ENCODE measurements at places on chromosomes 12 and 14.

DNA sequence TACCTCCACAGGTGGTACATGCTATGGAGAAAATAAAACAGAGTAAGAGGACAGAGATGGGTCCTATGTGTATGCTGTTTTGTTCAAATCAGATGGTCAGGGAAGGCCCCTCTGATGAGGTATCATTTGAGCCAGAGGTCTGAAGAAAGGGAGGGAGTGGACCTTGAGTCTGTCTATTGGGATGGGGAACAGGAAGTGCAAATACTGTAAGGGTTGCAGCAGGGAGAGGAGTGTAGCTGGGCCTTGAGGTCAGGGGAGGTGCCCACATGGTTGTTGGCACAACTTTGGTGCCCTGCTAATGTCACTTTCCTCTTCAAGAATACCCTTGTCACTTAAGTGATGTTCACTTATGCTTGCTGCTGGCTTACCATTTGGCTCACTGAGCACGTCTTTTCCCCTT lies 83.3 kb downstream of the PRKCH start:
- no peak for DNase-seq
- H3K4me1 ChIP-seq = peaks cover 19% of the 10 kb centered on the region
- H3K27me3 ChIP-seq = no peaks in the 10 kb centered on the region
- H3K36me3 ChIP-seq = no peaks in the 10 kb centered on the region
- no peak overlapping the region for H3K4me3 ChIP-seq
- H3K27ac ChIP-seq = no peak overlapping the region

- no peak overlapping the region for H3K4me3 ChIP-seq
- H3K36me3 ChIP-seq = no peaks in the 10 kb centered on the region
- no peaks in the 10 kb centered on the region for H3K27me3 ChIP-seq
- H3K4me1 ChIP-seq = no peaks in the 10 kb centered on the region
Observed at GRCh38 chr14:97106609-97107008, 309.4 kb downstream of the VRK1 start.

GRCh38 chr12:91224401-91224800 lies 41.8 kb upstream of the DCN start:
- no peak for DNase-seq
- no peaks in the 10 kb centered on the region for H3K36me3 ChIP-seq
- H3K27me3 ChIP-seq = no peaks in the 10 kb centered on the region
- H3K27ac ChIP-seq = peak overlapping the region; percentile 43
- H3K4me3 ChIP-seq = no peak overlapping the region

- H3K27me3 ChIP-seq = no peaks in the 10 kb centered on the region
- no peak overlapping the region for H3K4me3 ChIP-seq
- H3K4me1 ChIP-seq = no peaks in the 10 kb centered on the region
- no peak overlapping the region for H3K27ac ChIP-seq
Observed at GRCh38 chr12:30997685-30998440, 71.3 kb downstream of the TSPAN11 start.

DNA sequence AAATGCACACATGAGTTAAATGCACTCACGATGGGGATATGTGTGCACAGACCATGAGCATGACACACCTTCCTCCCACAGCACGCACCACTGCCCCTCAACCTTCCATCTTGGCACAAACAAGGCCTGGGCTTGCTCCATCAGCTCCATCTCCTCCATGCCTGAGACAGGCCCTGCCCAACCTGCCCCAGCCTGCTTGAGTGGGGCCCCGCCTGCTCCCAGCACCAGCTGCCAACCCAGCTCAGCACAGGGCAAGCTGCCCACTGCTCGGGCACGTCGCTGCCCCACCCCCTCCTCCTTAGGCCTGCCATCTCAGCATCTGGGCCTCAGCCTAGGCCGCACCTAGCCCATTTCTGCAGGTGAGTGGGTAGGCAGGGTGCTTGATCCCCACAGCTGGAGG lies 27.6 kb upstream of the KRT78 start:
- H3K36me3 ChIP-seq = no peaks in the 10 kb centered on the region
- H3K4me3 ChIP-seq = no peak overlapping the region
- H3K4me1 ChIP-seq = peaks cover 17% of the 10 kb centered on the region
- no peak for DNase-seq
- H3K27ac ChIP-seq = no peak overlapping the region

DNA sequence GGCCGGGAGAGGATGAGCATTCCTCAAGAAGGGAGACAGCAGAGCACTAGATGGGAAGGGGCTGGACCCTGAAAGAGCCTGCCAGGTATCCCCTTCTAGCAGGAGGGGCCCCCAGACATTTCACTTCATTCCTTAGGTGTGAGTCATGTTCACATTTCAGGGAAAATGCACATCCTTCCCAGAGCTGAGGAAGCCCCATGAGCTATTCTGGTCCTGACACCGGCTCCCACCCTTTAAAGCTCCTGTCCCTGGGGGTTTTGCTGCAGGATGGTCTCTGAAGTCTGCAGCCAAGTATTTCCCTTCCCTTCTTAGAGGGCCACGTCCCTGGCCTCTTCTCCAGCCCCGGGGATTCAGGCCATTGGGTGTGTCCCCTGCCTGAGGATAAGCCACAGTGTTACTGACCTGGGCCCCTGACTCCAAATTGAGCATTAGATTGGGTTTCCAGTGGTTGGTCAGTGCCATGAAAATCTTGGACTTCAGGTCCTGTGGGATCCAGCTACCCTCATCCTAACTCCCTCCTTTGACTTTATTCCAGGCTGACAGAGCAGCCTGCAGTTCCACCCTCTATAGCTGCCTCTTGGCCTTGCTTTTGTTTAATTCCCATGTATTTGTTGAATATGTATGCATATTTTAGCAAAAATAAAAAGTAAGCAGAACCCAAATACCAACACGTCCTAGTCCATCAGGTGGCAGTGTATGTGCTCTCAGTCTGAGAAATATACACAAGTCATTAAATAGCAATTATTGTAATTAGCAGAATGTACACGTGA lies 267.1 kb downstream of the CACNA1C start:
- H3K4me3 ChIP-seq = no peak overlapping the region
- DNase-seq = no peak
- H3K27me3 ChIP-seq = no peaks in the 10 kb centered on the region
- peaks cover 19% of the 10 kb centered on the region for H3K4me1 ChIP-seq
- no peak overlapping the region for H3K27ac ChIP-seq
